ENCODE measurements at places on chromosomes 2 and 18.

DNA sequence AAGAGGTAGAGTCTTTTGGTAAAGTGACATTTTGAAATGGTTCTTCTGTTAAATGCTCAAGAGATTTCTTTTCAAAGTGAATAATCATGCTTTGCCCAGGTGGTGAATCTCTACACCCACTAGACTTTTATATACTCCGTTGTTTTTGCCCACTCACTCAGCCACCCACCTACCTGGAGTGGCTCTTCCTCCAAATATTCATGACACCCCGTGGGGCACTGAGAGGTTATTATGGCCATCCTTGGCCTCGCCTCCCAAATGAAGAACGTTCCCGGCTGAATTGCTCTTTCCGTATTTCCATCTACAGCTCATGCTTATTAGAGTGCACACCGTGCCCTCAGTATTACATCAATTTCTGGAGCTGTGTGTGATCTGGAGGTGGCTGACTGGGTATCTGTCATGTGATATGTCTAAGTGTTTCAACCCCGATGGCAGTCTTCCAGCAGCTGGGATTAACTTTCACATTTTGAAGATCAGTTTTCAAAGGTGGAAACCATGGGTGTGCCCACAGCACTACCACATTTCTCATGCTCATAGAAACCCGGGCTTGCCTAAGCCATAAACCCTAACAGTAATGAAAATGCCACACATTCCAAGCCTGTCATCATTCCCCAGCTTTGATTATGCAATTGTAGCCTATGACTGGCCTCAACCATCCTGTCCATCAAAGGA lies 406.6 kb upstream of the MMADHC start:
- DNase-seq: no peak

DNA sequence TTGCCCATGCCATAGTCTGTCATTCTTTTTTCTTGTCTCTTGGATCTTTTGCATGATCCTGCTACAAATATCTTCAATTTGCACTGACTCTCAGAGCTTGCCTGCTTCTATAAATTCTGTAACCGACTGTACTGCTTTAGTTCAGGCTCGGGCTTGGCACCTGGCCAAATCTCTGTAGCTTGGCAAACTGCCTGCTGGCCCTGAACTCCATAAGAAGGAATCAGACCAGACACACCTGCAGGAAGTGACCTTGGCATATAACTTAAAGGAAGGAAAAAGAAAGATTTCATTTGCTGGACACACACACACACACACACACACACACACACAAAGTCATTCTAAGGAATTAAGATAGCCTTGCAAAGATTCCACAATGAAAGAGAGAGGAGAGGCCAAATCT lies 291.2 kb upstream of the DDX18 start:
- DNase-seq: no peak

GRCh38 chr2:161946489-161947107 lies 127.4 kb downstream of the DPP4 start:
- DNase-seq: no peak

- DNase-seq: no peak
Observed at GRCh38 chr2:108593547-108594098, 59.4 kb downstream of the LIMS1 start.

- no peak for DNase-seq
Observed at GRCh38 chr2:7355781-7356180, 438.6 kb downstream of the RNF144A start.

GRCh38 chr2:208570851-208571763 lies 164.5 kb downstream of the PTH2R start:
- no peak for DNase-seq

GRCh38 chr18:78589916-78590437 lies 389.6 kb upstream of the SALL3 start:
- DNase-seq: no peak

DNA sequence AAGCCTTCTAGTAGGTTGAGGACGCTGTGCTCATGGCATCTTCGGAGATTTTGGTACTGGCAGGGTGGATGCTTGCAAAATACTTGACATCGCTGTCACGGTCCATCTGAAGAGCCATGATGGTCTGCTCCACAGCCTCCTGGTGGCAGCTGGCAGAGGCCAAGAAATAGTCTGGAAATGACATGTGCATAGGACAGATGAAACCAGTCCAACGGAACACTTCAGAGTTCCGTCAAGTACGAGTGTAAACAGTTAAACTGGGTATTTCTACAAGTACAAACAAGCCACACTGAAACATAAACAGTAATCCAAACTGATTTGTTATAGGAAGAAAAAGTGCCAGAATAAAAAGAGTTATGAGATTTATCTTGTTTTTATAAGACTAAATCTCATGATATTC lies 66.6 kb downstream of the PPP4R1 start:
- no peak for DNase-seq

DNA sequence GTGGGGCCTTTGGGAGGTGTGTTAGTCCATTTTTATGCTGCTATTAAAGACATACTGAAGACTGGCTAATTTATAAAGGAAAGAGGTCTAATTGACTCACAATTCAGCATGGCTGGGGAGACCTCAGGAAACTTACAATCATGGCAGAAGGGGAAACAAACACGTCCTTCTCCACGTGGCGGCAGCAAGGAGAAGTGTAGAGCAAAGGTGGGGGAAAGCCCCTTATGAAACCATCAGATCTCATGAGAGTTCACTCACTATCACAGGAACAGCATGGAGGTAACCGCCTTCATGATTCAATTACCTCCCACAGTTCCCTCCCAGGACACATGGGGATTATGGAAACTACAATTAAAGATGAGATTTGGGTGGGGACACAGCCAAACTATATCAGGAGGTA lies 187.1 kb upstream of the OSR1 start:
- no peak for DNase-seq

DNA sequence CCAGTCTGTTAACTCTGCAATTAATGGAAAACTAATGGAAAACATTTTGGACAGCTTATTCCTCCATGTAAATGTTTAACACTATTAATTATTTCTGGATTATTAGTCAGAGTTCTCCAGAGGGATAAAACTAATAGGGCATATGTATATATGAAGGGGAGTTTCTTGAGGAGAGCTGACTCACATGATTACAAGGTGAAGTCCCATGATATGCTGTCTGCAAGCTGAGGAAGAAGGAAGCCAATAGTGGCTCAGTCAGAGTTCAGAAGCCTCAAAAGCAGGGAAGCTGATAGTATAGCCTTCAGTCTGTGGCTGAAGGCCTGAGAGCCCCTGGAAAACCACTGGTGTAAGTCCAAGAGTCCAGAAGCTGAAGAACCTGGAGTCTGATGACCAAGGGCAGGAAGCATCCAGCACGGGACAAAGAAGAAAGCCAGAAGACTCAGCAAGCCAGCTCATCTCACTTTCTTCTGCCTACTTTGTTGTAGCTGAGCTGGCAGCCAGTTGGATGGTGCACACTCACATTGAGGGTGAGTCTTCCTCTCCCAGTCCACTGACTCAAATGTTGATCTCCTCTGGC lies 136.0 kb downstream of the PTH2R start:
- DNase-seq: no peak

GRCh38 chr2:136238286-136239078 lies 120.5 kb upstream of the CXCR4 start:
- DNase-seq: peak; percentile 35

- no peak for DNase-seq
Observed at GRCh38 chr2:240561325-240561971, 1.3 kb downstream of the DUSP28 start.

DNA sequence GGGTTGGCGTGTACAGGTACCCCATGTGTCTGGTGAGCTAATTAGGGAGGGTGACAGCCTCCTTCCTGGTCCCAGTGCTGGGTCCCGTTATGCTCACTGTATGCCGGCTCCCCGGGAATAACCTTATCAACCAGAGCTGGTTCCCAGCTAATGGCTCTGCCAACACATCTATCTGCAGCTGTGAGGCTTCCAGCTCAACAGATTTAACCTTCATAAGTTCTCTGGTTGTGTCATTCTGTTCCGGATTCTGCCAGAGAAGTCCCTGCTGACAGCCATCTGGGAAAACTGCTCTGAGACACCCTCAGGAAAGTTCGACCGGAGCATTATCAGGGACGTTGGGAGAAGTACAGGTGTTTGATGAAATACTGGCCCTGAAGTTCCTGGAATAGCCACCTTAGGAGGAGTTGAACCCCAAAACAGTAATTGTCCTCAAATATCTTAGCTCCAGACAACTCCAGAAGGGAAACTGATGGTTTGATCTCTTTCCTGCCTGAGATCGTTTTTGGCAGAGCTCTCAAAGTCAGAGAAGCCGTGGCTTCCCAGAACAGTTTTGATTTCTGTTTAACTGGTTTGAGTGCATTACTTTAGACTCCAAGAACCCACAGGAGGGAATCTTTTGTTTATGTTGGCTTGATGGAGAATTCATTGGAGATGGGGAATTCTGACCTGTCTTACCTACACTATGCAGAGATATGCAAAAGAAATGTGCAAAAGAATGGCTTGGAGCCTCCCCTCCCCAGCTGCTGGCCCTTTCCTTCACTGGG lies 39.4 kb upstream of the TXNDC2 start:
- no peak for DNase-seq

DNA sequence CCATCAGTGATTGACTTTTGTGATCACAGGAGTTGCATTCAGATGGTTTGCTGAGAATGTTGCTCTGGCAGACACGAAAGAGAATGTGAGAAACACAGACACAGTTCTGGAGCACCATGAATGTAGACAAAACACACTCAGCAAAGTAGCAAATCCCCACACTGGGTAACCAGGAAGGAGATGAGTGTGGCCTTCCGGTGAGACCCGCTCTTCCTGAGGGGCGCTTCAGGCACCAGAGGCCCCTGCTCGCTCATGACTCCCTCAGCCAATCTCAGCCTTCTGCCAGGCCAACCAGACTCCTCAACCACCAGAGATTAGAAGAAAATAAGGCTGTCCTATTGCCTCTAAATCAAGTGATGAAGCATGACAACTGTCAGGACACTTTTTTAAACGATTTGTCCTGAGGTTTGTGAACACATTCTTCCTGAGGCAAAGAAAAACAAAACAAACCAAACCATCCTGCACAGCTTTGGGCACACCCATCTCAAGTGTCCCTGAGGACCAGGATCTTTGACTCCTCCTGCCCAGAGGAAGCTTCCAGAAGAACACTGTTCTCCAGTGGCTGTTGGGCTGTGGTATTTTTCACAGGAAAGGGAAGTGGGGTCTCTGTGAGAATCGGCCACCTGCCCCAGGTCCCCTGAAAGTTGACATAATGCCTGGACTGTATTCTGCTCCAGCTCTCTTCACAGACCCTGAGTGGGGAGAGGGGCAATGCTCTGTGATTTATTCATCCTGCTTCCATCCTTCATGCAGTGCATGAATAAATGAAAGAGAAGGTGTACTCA lies 152.8 kb downstream of the BCL11A start:
- DNase-seq: no peak

GRCh38 chr2:148814143-148814859 lies 60.7 kb upstream of the KIF5C start:
- no peak for DNase-seq

GRCh38 chr2:37142546-37142945 lies 14.2 kb downstream of the EIF2AK2 start:
- no peak for DNase-seq

DNA sequence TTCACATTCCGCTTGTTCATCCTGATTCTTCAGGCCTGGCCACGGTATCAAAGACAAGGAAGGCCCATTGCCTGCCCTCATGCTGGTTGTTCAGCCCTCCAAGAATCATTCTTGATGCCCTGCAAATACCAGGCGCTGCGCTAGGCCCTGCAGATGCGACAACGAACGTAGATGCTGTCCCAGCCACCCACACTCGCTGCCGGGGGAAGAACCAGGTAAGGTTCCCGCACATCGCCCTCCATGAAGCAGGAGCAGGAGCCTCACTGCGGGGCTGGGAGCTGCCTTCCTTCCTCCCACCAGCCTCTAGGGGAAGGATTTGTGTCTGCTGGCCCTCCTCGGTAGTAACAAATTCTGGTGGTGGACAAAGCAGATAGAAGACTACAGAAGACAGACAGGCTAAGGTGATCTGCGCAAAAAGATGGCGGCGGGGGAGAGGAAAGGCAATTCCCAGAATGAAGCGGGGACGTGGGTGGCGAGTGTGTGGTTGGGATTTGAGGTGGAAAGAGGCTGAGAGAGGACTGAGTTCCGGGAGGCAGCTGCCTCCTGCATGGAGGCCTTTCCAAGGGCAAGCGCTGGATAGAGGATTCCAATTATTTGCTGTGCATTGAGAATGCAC lies 19.8 kb upstream of the GPR55 start:
- DNase-seq: no peak
